H4 (cell line): ENCODE measurements at places on chromosomes 13 and 19. TPM values are rescaled to one million over a fixed set of nuclear protein-coding genes. Genes with fewer than 3 reads are reported as not detected.

The PEG3 gene
- total RNA-seq: 0.90 and 2.8 TPM in 2 replicates

The IFNL1 gene
- total RNA-seq: not detected in 2 replicates

The STAP2 gene
- 0.19 and 0.78 TPM in 2 replicates for total RNA-seq

GRCh38 chr13:72205773-72206172 lies 338.8 kb upstream of the DACH1 start:
- DNase-seq: peak; percentile 19

The TBXA2R gene
- total RNA-seq: 1.6 TPM in 1 of 2 replicates, not detected in the other

The IGFL2 gene
- total RNA-seq: not detected in 2 replicates

DNA sequence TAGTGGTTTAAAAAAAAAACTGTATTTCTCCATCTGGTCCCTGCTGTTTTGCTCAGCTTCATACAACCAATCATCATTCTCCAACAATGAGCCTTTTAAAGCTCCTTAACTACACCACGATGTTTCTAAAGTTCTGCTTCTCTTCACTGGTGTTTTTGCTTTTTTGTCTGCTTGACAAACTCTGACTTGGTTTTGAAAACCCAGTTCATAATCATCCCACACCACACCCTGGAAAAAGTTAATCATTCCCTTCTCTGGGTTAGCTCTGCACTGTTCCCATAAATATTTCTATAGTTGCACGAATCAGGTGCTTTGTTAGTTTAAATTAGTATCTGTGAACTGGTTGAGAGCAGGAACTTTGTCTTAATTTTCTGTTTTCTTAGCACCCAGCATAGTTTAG lies 217.1 kb downstream of the ENOX1 start:
- no peak for DNase-seq

GRCh38 chr19:53094754-53095575 lies 8.3 kb downstream of the ZNF160 start:
- no peak for DNase-seq
